ENCODE measurements at places on chromosomes 6 and 20.

- DNase-seq: peak; percentile 10
These were observed 96.8 kb upstream of the NFATC2 start for GRCh38 chr20:51639206-51639832.

- no peak for DNase-seq
These were observed 50.9 kb downstream of the SNRNP48 start for GRCh38 chr6:7640607-7641577.

DNA sequence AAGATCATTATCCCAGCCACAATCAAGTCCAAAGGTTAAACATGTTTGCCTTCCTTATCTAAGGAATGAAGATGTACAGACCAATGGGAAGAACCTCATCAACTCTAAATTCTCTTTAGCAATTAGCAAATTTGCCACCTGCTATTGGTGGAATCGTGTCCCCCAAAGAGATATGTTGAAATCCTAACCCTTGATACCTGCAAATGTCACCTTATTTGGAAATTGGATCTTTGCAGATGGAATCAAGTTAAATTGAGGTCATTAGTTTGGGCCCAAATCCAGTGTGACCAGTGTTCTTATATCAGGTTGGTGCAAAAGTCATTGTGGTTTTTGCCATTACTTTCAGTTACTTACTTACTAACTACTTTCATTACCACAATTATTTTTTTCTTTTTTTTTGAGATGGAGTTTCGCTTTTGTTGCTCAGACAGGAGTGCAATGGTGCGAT, 31.3 kb downstream of the KLHL31 start:
- no peak for DNase-seq

GRCh38 chr6:30893001-30893591, 8.8 kb downstream of the DDR1 start:
- no peak for DNase-seq

DNA sequence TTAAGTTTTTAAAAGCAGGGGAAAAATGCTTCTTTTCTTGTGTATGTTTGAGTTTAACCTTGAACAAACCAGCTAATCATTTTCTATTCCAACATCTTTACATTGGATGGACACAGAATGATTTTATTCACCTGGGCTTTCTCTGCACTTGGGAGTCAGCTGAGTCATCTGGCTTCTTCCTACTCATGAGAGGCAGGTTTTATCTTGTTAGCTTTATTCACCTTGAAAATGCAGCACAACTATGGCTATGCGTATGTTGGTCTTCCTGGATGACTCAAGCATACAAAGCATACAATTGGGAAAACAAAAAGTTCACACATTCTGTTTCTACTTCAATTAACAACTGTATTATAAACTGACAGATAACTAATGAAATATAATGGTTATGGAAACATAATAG, 737.7 kb downstream of the FRK start:
- no peak for DNase-seq

GRCh38 chr6:161434921-161435747, 161.3 kb upstream of the AGPAT4 start:
- no peak for DNase-seq

- DNase-seq: peak; percentile 29
These were observed 2.7 kb downstream of the MYB start for GRCh38 chr6:135183532-135184440.

DNA sequence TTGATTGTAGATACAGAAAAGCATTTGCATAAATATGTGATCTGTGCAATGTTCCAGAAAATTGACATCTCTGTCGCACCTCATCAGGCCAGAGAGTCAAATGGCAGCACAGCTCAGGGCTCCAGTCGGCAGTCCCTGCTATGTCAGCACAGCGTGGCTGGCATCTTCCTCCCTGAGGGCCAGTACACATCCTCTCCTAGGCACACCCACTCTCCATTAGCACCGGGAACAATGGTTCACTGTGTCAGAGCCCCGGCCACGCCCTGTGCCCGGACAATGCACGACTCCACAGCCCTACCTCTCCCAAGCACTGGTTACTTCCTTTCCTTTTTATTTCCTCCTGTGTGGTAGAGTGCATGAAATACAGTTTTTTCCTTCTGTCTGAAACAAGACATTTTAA, 114.9 kb downstream of the FOXC1 start:
- no peak for DNase-seq

- DNase-seq: no peak
These were observed 4.9 kb downstream of the HMGA1 start for GRCh38 chr6:34241351-34242215.

DNA sequence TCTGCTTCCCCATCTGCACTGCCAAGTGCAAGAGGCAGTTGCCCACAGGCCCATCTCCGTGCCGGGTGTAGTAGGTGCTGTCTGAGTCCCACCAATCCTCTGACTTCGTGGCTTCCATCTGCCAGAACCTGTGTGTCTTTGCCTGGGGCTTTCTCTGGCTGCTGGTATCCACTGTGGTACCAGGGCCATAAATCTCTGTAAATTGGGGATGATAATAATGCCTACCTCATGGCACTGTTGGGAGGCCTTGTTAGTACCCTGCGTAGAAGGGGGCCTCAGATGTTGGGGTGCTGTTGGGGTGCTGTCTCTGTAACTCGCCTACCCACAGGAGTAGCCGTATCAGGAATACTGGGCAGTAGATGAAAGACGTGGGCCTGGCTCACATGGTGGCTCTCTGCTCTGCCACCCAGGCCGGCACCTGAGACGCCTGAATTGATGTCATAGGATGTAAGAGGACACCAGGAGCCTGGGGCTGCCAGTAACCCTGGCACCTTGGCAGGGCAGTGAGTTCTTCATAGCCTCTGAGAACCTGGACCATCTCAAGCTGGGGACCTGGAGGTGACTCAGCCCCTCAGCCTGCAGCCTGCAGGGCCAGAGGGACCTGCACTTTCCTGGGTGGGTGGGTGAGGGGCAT, 94.1 kb upstream of the RNF24 start:
- DNase-seq: no peak

Measured in activated naive CD4-positive, alpha-beta T cell (primary cell).